ENCODE measurements at places on chromosomes 2 and 18. TPM values are rescaled to one million over a fixed set of nuclear protein-coding genes. Genes with fewer than 3 reads are reported as not detected.

DNA sequence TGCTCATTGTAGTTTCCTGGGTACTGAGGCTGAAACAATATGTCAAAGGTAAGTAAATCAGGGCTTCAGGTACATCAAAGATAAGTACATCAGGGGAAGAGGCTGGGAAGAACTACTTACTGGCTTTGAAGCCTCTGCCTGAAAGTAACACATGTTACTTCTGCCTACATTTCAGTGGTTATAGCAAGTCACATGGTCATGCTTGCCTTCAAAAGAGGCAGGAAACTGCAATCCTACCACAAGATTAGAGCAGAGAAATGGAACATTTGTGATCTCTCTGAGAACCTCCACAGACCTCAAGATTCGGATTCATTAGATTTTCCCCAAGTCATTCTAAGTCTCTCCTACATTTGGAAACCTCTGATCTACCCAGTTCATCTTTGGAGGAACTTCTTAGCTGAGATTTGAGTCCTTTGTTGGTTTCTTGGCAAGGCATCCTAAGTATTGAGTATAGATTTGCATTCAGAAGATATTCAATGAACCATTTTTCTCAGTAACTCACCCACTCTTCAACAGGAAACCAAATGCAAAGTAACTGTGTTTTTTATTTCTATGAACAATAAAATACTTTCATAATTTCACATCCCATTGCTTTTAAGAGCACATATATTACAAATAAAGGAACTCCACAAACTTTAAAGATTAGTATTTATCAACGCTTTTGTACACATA is 48.5 kb upstream of the CCDC195 start:
- peak overlapping the region; percentile 44 for H3K27ac ChIP-seq
- peaks cover 11% of the 10 kb centered on the region for H3K36me3 ChIP-seq
- H3K4me1 ChIP-seq: peaks cover 13% of the 10 kb centered on the region
- no peaks in the 10 kb centered on the region for H3K27me3 ChIP-seq
- DNase-seq: peak; percentile 15

- no peaks in the 10 kb centered on the region for H3K27me3 ChIP-seq
- H3K27ac ChIP-seq: no peak overlapping the region
- DNase-seq: no peak
Observed at GRCh38 chr2:118127250-118127649, 39.0 kb downstream of the INSIG2 start.

GRCh38 chr2:62407838-62408237 is 98.2 kb downstream of the TMEM17 start:
- H3K27me3 ChIP-seq: no peaks in the 10 kb centered on the region
- DNase-seq: no peak
- no peak overlapping the region for H3K4me3 ChIP-seq
- peaks cover 47% of the 10 kb centered on the region for H3K4me1 ChIP-seq

GRCh38 chr2:237720444-237720843 is 78.1 kb upstream of the RBM44 start:
- peaks cover 18% of the 10 kb centered on the region for H3K36me3 ChIP-seq
- no peak for DNase-seq
- no peak overlapping the region for H3K27ac ChIP-seq
- H3K4me3 ChIP-seq: no peak overlapping the region
- no peaks in the 10 kb centered on the region for H3K4me1 ChIP-seq

DNA sequence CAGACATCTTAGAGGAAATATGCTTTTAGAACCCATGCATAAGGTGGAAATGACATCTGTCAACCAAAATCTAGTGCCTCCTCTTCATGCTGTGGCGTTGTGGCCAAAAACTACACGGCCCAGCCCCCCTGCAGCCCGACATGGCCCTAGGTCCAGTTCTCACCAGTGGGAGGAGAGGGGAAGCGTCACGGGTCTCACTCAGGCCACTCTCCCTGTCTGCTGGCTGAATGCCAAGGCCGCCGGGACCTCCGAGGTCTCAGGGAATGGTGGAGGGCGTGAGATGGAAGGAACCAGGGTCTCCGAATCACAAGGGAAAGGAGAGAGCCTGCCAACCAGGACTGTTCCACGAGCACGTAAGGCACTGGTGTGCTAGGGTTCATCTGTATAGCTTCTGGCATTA is 361.0 kb downstream of the ANAPC1 start:
- no peaks in the 10 kb centered on the region for H3K36me3 ChIP-seq
- H3K4me3 ChIP-seq: no peak overlapping the region
- H3K27me3 ChIP-seq: peaks cover 2% of the 10 kb centered on the region
- no peak for DNase-seq
- no peaks in the 10 kb centered on the region for H3K4me1 ChIP-seq
- no peak overlapping the region for H3K27ac ChIP-seq

GRCh38 chr2:486371-486770 is 190.8 kb downstream of the TMEM18 start:
- no peak overlapping the region for H3K4me3 ChIP-seq
- H3K27me3 ChIP-seq: no peaks in the 10 kb centered on the region
- no peaks in the 10 kb centered on the region for H3K36me3 ChIP-seq
- DNase-seq: no peak
- H3K4me1 ChIP-seq: no peaks in the 10 kb centered on the region

- no peaks in the 10 kb centered on the region for H3K36me3 ChIP-seq
- DNase-seq: no peak
- H3K4me3 ChIP-seq: no peak overlapping the region
- H3K4me1 ChIP-seq: no peaks in the 10 kb centered on the region
- H3K27me3 ChIP-seq: no peaks in the 10 kb centered on the region
- H3K27ac ChIP-seq: no peak overlapping the region
Observed at GRCh38 chr2:200649724-200650123, 63.9 kb downstream of the AOX1 start.

- no peak overlapping the region for H3K27ac ChIP-seq
- H3K4me3 ChIP-seq: no peak overlapping the region
- peaks cover 4% of the 10 kb centered on the region for H3K4me1 ChIP-seq
- H3K36me3 ChIP-seq: no peaks in the 10 kb centered on the region
- no peaks in the 10 kb centered on the region for H3K27me3 ChIP-seq
Observed at GRCh38 chr2:165868211-165868610, 74.2 kb upstream of the GALNT3 start.

- H3K36me3 ChIP-seq: no peaks in the 10 kb centered on the region
- no peak for DNase-seq
- H3K27ac ChIP-seq: peak overlapping the region; percentile 86
- no peaks in the 10 kb centered on the region for H3K27me3 ChIP-seq
Observed at GRCh38 chr18:75209951-75210258, 692 bp upstream of the TSHZ1 start.

DNA sequence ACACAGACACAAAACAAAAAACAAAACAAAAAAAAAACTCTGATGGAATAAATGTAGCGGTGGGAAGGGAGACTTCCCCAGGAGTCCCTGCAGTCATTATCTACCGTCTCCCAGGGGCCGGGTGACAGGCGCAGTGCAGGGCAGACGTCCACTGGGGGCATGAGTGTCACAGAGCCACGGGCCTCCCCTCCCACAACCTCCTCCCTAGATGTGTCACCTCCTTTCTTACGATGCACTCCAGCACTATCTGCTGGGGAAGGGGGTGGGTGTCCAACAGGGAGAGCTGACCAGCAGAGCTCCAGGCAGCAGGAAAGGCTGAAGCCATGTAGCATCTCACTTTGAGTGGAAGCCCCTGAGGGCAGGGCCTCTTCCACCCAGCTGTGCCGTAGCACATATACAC is 84.5 kb downstream of the LONRF2 start:
- no peaks in the 10 kb centered on the region for H3K36me3 ChIP-seq
- peaks cover 17% of the 10 kb centered on the region for H3K4me1 ChIP-seq
- no peak for DNase-seq

DNA sequence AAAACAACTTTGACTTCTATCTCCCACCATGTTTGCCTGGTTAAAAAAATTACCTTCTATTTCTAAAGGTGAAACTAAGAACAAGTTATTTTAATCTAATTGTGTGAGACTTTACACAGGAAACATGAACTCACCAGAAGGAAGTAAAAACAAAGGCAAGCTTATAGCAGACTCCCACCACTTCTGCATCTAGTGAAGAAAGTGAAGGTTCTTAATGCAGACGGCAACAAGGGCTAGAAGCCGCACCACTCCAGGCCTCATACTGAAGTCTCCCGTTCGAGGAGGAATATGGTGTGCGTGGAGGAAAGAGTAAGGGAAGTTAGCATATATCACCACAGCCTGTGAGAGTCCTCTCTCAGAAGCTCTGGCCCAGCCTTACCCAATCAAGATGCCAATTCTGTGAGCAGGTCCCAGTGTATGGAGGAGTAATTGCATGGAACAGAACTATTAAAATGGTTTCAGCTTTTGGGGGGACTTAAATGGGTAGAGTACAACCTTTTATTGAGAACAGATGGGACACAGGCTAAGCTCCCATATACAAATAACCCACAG is 958.7 kb downstream of the BCL11A start:
- H3K36me3 ChIP-seq: no peaks in the 10 kb centered on the region
- H3K27me3 ChIP-seq: no peaks in the 10 kb centered on the region
- no peak overlapping the region for H3K4me3 ChIP-seq
- no peak overlapping the region for H3K27ac ChIP-seq
- DNase-seq: no peak

- DNase-seq: no peak
- no peak overlapping the region for H3K27ac ChIP-seq
- H3K4me3 ChIP-seq: no peak overlapping the region
- no peaks in the 10 kb centered on the region for H3K4me1 ChIP-seq
- no peaks in the 10 kb centered on the region for H3K27me3 ChIP-seq
- H3K36me3 ChIP-seq: no peaks in the 10 kb centered on the region
Observed at GRCh38 chr2:206204710-206205109, 45.0 kb downstream of the EEF1B2 start.

DNA sequence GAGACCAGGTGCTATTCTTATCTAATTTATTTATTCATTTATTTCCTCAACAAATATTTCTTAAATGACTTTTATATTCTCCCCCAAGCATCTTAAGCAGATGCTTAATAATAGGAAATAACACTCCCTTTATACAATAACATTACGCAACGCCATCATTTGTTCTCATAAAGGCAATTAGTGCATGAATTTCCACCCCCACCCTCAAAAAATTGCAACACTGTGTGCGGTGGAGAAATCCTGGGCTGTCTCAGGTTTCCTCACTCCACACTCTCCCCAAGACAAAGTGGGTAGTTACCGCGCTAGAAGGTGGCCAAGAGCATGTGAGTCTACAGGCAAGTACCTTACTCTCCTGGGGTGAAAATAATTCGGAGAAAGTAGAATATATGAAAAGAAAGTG is 37.0 kb upstream of the CTDP1 start:
- peaks cover 3% of the 10 kb centered on the region for H3K4me1 ChIP-seq
- no peaks in the 10 kb centered on the region for H3K27me3 ChIP-seq
- no peak overlapping the region for H3K27ac ChIP-seq
- no peaks in the 10 kb centered on the region for H3K36me3 ChIP-seq

- no peaks in the 10 kb centered on the region for H3K27me3 ChIP-seq
- H3K27ac ChIP-seq: no peak overlapping the region
- no peak for DNase-seq
- H3K36me3 ChIP-seq: no peaks in the 10 kb centered on the region
Observed at GRCh38 chr2:190627448-190628412, 21.2 kb upstream of the NAB1 start.

- H3K36me3 ChIP-seq: no peaks in the 10 kb centered on the region
- no peaks in the 10 kb centered on the region for H3K27me3 ChIP-seq
- H3K4me3 ChIP-seq: no peak overlapping the region
Observed at GRCh38 chr2:205947621-205948495, 138.1 kb downstream of the INO80D start.

GRCh38 chr2:70939839-70940580 is 4.3 kb downstream of the ATP6V1B1 start:
- H3K4me1 ChIP-seq: no peaks in the 10 kb centered on the region
- no peaks in the 10 kb centered on the region for H3K36me3 ChIP-seq
- peaks cover 4% of the 10 kb centered on the region for H3K27me3 ChIP-seq
- no peak overlapping the region for H3K27ac ChIP-seq
- no peak overlapping the region for H3K4me3 ChIP-seq

DNA sequence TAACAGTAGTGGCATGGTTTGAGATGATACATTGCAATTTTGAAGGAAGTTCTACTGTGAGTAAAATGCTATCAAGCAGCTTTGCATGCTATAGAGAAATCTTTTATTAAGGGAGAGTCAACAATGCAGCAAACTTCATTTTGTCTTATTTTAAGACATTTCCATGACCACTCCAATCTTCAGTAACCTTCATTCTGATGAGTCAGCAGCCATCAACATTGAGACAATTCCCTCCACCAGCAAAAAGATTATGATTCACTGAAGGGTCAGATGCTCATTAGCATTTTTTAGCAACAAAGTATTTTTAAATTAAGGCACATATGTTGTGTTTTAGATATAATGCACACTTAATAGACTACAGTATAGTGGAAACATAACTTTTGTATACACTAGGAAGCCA is 235.7 kb downstream of the DSC3 start:
- no peaks in the 10 kb centered on the region for H3K27me3 ChIP-seq
- no peak overlapping the region for H3K27ac ChIP-seq
- no peak overlapping the region for H3K4me3 ChIP-seq
- no peaks in the 10 kb centered on the region for H3K4me1 ChIP-seq
- no peak for DNase-seq
- no peaks in the 10 kb centered on the region for H3K36me3 ChIP-seq

- H3K27me3 ChIP-seq: no peaks in the 10 kb centered on the region
- H3K4me1 ChIP-seq: peaks cover 9% of the 10 kb centered on the region
- DNase-seq: no peak
Observed at GRCh38 chr2:19866771-19867170, 35.0 kb downstream of the TTC32 start.

GRCh38 chr2:227717687-227718567 is at the start of gene SLC19A3:
TSS of gene SLC19A3 (minus strand) at chr2:227718028. CDS start at chr2:227702318, 15,710 bp downstream.
- H3K4me3 ChIP-seq: no peak within 1 kb of the TSS
- H3K4me1 ChIP-seq: no peaks in the 10 kb centered on the region
- no peaks in the 10 kb centered on the region for H3K27me3 ChIP-seq
- no peak within 1 kb of the TSS for H3K27ac ChIP-seq
- no peaks in the 10 kb centered on the region for H3K36me3 ChIP-seq

The ZNF385B gene
- not detected for total RNA-seq

The PRSS56 gene
- total RNA-seq: not detected

The PREPL gene
- 21.7 TPM for total RNA-seq

The UPP2 gene
- total RNA-seq: not detected

The SCYGR4 gene
- not detected for total RNA-seq

The TDRD15 gene
- not detected for total RNA-seq

The CD8B2 gene
- total RNA-seq: not detected

The REG1B gene
- total RNA-seq: 2.7 TPM
